Glomerular endothelial cell (primary cell): ENCODE measurements at places on chromosomes 2 and 18. TPM values are rescaled to one million over a fixed set of nuclear protein-coding genes. Genes with fewer than 3 reads are reported as not detected.

DNA sequence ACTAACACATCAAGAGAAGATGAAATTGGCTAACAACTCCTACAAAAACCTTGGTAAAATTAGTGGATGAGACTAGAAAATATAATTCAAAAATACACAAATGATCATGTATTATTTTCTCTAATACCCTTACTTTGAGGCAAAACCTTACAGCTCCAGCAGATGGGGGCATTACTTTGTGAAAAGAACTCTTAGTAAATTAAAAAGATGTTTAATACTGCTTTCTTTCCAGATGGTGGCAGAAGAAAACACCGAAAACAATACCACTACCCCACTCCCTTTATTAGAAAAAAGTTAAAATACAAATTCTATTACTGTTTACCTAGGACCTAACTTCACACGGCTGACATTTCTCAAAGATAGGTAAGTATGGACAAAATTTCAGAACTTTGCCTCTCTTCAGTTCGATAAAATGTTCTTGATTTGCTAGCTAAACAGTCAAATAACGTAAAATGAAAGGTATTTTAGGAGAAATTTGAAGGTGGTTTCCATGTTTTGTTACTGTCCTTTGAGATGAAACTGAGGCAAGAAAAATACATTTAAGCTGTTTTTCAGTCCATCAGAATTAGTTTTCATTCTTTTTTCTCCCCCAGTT lies 30.6 kb downstream of the ORC4 start:
- DNase-seq, result peak; percentile 34

DNA sequence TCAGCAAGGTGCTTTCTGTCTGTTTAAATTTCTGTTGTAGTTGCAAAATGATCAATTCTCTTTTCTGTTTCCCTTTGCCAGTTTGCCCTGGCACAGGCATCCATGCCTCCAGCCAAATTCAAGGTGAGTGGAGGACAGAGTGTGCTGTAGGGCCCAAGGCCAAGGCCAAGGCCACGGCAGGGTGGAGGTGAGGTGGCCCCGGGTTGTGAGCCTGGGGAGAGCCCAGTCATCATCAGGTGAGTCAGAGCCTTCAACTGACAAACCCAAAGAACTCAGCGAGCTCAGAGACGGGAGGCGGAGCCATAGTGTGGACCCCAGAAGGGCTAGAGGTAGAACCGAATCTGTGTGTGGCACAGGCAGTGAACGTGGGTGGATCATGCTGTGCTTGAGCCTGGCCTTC lies 55.7 kb downstream of the BCL2L11 start:
- no peak for DNase-seq

GRCh38 chr18:13222856-13223281 lies 4.3 kb downstream of the LDLRAD4 start:
- no peak for DNase-seq

- DNase-seq, result no peak
Observed at GRCh38 chr18:44135741-44136140, 544.9 kb upstream of the SETBP1 start.

DNA sequence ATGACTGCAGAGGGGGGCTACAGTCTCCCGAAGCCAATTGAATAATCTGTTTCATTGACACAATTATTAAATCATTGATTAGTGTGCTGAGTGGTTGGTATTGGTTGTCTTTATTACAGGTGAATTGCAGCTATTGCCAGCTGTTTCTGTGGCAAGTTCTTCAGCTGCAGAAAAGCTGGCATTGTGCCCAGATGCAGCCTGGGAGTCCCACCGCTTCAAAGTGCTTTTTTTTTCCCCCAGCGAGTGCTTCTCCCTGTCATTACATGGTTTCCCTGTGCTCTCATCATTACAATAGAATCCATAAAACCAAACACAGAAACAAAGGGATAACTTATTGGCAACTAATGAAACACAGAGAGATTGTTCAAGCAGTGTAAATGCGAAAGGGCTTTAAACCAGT lies 164.7 kb downstream of the GRB14 start:
- DNase-seq, result no peak

- DNase-seq, result no peak
Observed at GRCh38 chr2:33782395-33783230, 183.5 kb upstream of the FAM98A start.

DNA sequence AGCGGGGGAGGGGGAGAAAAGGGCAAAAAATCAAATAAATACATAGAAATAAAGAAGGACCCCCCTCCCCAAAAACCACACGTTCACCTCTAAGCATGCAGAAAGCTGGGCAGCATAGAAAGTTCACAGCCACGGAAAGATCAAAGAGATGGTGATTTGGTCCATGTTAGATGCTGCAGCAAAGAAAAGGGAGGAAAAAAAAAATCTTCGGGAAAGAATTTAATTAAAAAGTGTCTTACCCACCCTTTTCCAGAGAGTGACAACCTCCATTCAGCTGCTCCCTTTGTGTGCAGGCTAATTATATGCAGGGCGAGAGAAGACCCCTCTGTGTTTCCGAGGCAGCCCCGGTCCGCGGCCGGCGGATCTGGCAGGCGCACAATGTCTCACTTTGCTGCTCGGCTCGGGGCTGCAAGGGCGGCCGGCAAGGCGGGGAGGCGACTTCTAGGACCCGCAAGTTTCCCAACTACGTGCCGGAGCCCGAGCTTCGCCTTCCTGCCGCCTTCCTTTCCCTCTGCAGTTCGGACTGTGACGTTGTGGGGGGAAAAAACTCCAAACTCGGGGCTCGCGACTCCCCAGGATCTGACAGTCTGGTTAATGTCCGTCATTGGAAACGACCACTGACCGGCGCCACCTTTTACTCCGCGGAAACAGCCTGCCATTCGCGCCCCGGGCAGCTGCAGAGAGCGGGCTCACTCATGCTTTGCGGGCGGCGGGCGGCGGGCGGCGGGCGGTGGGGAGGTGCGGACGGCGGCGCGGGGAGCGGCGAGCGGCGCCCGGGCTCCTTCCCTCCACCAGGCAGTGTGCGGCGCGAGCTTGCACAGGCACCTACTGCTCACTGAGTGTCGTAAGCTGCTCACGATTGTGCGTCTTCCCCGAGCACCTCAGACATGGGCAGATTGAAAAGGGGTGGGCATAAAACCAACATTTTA lies at the start of gene LRRTM1:
TSS of gene LRRTM1 (minus strand) at position 844 of the 929 bp plus-strand sequence. CDS start 933 bp downstream, outside the sequence.
- DNase-seq, result no peak

GRCh38 chr2:173258701-173259100 lies 96.0 kb upstream of the CDCA7 start:
- DNase-seq, result no peak

GRCh38 chr18:36693931-36694620 lies 134.7 kb downstream of the TPGS2 start:
- DNase-seq, result no peak

DNA sequence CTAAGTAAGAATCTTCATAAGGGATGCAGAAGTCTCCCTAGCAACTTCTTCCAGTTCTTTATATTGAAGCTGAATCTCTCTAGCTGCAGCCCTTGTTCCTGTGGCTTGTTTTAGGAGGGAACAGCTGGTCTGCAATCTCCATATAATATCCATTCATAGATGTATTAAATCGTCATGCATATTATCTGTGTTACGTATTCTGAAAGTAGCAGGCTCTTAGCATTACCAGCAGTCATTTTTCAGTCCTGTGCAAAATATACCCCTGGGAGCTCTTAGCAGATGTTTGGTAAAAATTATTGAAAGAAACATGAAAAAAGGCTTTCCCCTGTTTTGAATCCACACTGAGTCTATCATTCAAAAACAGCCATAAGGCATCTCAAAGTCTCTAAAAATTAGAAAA lies 385.3 kb downstream of the IRS1 start:
- no peak for DNase-seq

DNA sequence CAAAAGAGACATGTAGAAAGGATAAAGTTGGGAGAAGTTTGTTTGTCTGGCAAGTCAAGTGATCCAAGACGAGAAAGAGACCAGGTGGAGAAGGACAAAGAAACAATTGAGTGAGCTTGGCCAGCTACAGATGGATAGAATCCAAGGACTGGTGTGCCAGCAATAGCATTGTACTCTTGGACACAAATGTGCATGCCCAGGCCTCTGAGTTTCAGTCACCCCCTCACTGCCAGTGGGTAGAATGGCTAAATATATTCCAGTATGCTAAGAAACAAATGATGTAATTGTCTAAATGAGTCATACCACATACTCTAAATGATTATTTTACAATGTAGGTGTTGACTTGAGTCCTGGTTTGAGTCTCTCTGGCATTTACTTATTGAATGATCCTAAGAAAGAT lies 881.3 kb downstream of the LRRTM4 start:
- DNase-seq, result no peak

DNA sequence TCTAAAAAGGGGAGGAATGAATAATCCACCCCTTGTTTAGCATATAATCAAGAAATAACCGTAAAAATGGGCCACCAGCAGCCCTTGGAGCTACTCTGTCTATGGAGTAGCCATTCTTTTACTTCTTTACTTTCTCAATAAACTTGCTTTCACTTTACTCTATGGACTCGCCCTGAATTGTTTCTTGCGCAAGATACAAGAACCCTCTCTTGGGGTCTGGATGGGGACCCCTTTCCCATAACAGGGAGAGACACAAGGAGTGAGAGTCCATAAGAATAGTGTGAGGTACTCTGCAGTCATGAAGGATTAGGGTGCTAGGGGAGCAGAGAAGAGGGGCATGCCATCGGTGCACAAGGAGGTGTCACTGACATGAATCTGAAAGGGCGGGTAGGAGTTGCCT lies 159.2 kb upstream of the PGAP1 start:
- DNase-seq, result no peak

GRCh38 chr2:60699617-60700016 lies 56.5 kb upstream of the PAPOLG start:
- DNase-seq, result no peak

Gene CIB4
- not detected in 2 replicates for total RNA-seq

Gene PLEK
- total RNA-seq, result 0.12 TPM in 1 of 2 replicates, not detected in the other

Gene HRH4
- not detected in 2 replicates for total RNA-seq

Gene FN1
- total RNA-seq, result 4,949 and 8,511 TPM in 2 replicates

Gene STK25
- 285 and 334 TPM in 2 replicates for total RNA-seq

Gene PSMA8
- not detected in 2 replicates for total RNA-seq

Gene TXNDC2
- total RNA-seq, result not detected in 2 replicates

Gene RNF152
- 26.7 and 59.6 TPM in 2 replicates for total RNA-seq

Gene CGREF1
- total RNA-seq, result 0.87 and 3.4 TPM in 2 replicates

Gene AGXT
- total RNA-seq, result not detected in 2 replicates
